Hematopoietic multipotent progenitor cell treated with erythropoietin and hydrocortisone succinate and interleukin-3 and kit ligand, for 6 days (in vitro differentiated cells): ENCODE measurements at places on chromosomes 1 and 21.

- peak; percentile 56 for DNase-seq
These were observed 57.5 kb upstream of the GUCA2A start for GRCh38 chr1:42221952-42222606.

DNA sequence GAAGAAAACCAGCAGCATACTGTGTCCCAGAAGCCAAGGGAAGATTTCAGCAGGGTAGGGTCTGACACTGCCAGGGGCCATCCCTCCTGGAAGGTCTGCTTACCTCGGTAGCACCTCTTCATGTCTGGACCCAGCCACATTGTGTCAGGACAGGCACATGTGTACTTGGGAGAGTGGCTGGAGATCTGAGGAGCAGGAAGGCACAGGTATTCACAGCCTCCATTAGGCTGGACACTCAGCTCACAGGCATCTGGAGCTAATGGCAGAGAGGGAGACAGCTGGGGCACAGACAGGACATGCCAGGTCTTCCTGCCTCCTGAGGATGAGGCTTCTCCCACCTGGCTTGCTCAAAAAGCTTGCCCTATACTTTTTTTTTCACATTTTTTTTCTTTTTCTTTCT lies 19.9 kb upstream of the MAGOH start:
- no peak for DNase-seq

DNA sequence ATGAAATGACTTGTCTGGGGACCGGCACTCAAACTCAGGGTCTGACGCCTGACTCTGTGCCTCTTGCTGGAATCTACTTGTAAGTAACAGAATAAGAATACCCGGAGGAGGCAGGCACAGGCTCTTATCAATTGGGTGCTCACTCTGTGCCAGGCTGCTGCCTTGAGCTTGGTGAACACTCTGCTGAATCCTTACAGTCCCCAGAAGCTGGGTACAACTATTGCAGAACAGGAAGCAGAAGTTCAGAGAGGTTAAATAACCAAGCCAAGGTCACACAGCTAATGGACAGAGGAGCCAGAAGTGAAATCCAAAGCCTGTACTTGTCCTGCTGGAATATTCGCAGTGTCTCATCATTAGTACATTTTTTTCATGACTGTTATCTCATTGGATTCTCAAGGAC lies 86.0 kb downstream of the EPHB2 start:
- DNase-seq: no peak

- peak; percentile 40 for DNase-seq
These were observed 84.9 kb upstream of the DMRTA2 start for GRCh38 chr1:50508040-50508586.

GRCh38 chr1:29971703-29972102 lies 735.4 kb downstream of the PTPRU start:
- no peak for DNase-seq

DNA sequence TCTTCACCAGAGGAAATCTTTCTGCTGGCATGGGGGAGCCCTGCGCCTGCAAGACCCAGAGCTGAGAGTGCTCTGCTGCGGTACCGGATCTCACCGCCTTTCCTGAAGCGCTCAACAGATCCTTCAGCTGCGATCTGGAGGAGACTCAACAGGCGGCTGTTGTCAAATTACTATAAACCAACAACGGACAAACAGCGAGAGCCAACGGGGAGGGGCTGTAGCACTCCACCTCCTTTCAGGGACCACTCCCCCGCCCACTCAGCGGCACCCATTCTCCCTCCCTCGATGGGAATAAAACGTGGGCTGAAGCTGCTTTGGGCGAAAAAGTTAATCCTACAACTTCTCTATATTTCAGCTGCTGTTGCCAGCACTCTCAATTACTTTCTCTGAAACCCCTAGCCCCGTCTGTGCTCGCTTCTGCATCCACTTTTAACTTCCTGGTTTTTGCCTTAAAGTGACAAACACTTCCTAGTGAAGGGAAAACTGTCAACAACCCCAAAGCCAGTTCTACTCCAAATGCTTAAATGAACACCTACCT lies at the start of gene FMO5:
FMO5 (minus strand) TSS at position 147 of the 538 bp plus-strand sequence. CDS start 310 bp downstream, outside the sequence.
- DNase-seq: peak; percentile 84

DNA sequence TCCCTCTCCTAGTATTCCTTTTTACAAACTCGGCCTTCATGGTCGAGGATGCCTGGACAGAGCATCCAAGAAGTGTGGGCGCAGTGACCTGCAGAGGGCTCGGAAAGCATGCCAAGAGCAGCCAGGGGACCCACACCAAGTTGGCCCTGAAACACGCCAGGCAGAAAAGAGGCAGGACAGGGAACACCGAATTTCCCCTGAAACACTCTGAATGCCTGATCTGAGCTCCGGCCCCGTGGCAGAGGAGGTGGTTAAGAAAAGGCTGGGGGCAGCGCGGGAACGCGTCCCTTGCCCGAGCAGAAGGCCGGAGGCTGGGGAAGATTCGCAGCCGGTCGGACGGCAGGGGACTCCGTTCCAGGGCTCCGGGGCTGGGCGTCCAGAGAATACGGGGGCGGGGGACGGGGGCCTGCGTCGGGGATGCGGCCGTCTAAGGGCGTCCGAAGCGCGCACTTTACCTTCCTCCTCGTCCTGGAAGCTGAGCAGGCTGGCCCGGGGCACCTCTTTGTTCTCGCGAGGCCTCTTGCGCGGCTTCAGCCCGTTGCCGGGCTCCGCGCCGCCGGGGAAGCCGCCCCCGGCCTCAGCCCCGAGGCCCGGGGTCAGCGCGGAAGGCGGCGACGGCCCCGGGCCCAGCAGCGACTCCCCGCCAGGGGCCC lies 558 bp downstream of the PAXBP1 start:
- peak; percentile 64 for DNase-seq

DNA sequence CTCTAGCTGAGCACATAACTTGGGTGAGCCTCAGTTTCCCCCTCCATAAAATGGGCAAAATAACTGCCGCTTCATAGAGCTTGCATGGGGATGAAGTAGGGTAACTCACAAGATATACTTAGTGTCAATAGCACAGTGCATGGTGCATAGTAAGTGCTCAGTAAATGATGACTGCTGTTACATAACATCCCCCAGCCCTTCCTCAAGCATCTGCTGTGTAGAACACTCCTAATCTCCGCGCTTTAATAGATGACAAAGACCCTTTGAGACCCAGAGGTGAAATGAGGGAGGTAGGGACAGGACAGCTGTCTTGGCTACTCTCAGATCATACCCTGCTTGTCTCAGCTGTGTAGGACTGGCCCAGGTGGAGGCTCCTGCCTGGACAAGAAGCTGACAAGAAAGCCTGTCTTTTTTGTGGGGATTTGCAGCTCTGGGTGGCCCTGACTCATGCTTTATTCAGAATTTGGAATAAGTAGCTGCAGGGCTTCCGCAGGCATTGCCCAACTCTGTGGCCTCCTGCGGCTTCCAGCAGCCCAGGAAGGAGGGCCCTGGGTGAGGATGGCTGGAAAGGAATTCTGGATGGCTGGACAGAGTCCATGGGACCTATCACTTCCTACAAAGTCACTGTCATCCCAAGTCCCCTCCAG lies 20.7 kb upstream of the PADI4 start:
- no peak for DNase-seq

GRCh38 chr1:94628499-94628843 lies 86.9 kb upstream of the F3 start:
- DNase-seq: no peak

GRCh38 chr21:34700605-34701004 lies 31.8 kb downstream of the CLIC6 start:
- DNase-seq: no peak

DNA sequence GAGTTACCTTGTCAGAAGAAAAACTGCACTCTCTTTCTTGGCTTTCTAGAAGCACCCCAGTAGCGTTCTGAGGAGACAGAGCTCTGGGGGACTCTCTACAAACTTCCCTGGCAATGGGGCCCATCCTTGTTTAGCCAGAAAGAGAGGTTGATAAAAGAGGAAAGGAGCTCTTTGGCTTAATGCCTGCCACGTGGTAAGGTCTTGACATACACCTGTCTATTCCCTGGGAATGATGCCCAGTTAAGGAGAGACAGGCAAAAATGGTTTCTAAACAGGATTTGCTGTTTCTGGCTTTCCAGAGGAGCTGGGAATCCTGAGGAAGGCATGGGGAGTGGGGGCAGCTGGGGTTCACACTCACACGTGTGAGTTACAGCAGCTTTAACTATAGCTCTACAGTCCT lies 30.2 kb upstream of the IL20 start:
- DNase-seq: no peak

DNA sequence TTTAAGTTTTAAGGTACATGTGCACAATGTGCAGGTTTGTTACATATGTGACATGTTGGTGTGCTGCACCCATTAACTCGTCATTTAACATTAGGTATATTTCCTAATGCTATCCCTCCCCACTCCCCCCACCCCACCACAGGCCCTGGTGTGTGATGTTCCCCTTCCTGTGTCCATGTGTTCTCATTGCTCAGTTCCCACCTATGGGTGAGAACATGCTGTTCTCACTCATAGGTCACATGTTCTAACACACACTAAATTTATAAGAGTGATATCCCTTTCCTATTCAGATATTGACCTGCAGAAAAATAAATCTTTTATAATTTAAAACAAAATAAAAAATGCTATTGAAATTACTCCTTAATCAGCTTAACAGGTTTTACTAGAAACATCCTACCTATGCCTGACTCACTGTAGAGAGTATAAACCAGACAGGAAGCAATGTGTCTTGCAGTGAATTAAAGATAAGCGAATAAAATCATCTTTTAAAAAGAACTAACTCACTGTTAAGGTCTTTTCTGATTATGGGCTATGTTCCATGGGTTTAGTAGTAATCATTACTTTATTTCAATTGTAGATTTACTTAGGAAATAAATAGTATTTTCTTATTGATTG lies 82.0 kb upstream of the DPH5 start:
- peak; percentile 63 for DNase-seq

DNA sequence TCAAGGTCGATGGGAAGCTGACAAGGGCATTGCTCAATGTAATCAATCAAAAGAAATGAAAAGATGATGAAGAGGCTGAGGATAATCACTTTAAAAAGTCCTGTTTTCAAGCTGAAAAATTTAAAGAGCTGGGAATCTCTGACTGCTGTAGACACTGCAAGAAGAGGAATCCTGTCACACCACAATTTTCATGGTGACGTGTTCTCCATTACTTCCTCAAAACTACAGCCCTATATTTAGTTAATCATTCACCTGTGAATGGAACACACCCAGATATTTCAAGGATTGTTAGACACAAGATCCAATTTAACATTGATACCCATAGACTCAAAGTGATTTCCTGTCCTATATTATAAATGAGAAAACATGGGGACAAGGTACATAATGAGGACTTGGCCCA lies 1048.3 kb downstream of the AMY1C start:
- DNase-seq: no peak
